IPS DF 19.7 (cell line): ENCODE measurements at places on chromosomes 1 and 21.

DNA sequence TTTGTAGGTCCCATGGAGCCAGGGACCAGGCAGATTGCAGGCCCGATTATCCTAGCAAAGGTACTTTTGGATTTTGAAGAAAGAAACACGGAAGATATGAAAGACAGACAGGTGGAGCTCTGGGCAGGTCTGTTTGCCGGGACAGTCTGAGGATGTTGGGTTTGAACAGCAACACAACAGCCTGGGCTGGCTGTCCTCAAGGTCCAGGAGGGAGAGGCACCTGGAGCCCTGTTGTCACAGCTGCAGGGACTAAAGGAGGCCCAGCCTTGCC lies 14.6 kb downstream of the H6PD start:
- no peak for DNase-seq

GRCh38 chr21:33289199-33289819 lies 23.1 kb downstream of the IL10RB start:
- no peak for DNase-seq

GRCh38 chr1:206882555-206882954 lies 14.7 kb upstream of the IL24 start:
- DNase-seq = no peak

GRCh38 chr1:27525296-27526272 lies 35.6 kb upstream of the WASF2 start:
- DNase-seq = no peak

GRCh38 chr1:110591956-110592355 lies 14.2 kb downstream of the KCNA2 start:
- DNase-seq = no peak

- DNase-seq = no peak
These were observed 30.6 kb upstream of the CSF1 start for GRCh38 chr1:109879881-109880525.

DNA sequence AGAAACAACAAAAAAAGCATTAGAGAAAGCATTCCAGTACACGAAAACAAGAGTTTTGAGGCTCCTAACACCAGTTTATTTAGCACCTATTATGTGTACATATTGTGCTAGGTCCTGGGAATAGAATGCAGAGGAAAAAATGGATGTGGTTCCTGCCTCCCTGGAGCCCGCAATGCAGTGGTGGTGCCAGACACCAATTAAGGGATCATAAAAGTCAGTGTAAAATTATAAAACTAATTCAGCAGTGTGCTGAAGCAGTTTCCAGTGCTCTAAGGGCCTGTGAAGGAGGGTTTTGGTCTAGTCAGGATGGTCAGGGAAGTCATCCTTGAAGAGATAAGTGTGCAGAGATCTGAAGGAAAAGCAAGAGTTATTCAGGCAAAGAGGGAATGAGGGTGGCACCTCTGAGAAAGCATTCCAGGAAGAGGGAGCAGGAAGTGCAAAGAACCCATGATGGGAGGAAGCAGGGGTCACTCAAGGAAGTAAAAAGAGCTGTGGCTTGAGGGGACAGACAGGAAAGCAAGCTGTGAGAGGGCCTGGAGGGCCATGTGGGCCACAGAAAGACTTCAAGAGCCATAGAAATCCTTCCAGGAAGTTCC lies 65.2 kb upstream of the IFNLR1 start:
- DNase-seq = no peak

DNA sequence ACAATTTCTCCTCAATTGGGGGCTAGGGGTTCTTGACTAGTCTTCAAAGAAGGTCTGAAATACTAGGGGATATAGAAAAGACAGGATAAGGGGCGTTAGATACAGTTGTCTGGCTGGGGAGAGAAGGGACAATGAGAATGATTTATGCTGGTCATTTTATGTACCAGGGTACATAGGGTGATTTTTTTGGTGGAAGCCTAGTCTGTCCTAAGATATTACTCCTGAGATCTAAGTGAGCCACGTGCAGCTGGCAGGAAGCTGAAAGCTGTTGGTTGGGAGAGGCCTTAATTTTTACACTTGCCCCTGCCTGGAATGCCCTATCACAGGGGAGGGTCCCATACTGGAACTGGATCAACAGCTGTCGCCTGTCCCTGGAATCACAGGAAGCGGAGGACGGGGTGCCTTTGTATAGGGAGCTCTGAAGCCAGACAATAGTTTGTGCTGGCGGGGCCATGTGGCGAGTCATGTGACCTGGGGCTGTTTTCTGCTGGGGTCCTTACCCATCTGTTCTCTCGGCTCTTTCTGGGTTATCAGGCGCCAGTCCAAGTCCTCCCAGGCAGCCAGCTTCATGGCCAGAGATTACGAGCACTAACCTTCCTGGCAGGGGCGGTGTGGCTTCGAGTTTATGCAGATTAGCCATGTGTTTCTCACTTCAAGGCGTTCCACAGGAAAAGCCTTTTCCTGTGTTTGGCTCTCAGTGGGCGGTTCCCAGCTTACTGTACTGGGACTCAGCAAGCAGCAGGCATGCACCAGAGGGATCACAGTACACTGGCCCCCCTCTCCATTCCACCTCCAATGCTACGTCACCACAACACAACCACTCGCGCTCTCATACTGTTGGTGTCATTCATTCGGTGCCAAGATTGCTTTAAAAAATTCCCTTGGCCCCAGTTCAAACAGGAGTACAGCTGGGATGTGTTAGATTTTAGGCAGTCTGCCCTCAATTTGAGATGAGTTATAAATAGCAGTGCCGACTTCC lies 27.5 kb downstream of the ARID1A start:
- peak; percentile 76 for DNase-seq

DNA sequence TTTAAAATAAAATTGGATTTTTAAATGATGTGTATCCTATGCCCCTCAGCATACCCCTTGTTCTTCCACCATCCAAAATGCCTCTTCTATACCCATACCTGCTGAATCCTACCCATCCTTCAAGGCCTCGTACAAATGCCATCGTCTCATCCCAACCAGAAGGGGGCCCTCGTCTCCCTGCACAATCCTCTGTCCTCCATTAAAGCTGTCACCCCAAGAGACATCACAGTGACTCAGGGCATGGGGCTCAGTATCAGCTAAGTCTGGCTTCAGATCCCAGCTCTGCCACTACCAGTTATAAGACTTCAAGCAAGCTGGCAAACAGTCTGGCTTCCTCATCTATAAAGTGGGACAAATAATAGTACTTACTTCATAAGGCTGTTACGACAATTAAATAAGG lies 23.8 kb downstream of the IGFN1 start:
- DNase-seq = peak; percentile 25

- no peak for DNase-seq
These were observed 305.4 kb downstream of the DISC1 start for GRCh38 chr1:231931846-231932454.

- no peak for DNase-seq
These were observed 93.2 kb downstream of the TNFSF18 start for GRCh38 chr1:172957491-172957890.

DNA sequence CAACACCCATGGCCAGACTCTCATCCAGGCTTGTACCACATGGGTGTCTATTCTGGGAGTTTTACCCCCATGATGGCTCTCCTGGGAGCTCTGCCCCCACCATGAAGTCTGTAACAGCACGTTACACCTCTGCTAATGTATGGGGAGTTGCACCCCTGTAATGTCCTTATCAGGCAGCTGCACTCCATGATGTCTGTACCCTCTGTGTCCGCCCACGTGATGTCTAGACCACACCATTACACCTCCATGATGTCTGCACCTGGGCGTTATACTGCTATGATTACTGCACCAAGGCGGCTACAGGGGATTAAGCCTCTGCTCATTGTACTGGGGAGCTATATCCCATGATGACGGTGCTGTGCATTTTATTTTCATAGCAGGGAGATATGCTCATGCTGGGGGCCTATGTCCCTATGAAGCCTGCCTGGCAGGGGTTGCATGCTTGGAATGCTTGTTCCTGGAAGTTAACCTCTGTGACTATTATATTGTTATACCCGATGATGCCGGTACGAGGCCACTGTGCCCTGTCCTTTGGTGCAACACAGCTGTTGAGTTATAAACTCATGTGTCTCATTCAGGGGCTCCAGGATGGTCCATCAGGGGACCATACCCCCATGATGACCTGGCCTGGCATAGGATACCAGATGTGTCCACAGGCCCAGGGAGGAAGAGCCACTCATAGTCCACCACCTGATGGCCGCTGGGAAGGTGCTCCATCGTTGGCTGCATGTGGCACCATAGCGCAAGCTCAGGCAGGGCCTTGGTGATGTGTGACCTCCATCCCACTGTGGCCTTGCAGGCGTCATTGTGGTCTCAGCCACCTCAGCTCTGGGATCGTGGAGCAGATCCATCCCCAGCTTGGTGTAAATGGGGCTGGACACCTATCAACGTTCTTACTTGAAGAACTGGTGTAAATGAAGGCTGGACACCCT lies 12.1 kb downstream of the PTPRF start:
- no peak for DNase-seq

DNA sequence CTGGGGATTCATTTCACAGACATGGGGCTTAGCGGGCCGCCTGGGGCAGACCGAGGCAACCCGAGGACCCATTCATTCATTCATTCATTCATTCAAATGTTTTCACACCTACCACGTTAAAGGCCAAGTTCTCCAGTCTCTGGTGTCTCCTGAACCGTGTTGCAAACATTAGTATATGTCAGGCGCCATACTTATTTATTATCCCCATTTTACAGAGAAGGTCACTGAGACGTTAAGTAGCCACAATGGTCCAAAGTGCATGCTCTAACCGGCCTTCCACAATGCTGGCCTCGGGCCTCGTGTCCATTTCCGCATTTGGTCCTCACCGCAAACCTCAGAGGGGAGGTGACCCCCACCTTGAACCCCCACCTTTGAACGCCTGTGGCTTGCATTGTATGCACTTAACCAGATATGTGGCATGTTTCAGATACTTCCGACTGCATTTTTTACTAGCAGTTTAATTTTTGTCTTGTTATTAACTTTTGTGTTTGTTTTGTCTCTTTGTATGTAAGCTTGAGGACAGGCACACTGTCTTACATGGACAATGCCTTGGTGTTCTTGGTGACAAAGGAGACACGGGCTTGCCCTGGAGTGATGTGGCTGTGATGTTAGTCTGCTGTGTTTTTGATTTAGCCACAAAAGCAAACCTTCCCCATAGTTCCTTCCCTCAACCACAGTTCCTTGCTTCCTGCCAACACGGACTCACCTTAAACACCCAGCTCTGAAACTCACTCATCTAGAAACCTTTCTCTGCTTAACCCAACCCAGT lies 1.2 kb upstream of the IFFO2 start:
- DNase-seq = no peak

DNA sequence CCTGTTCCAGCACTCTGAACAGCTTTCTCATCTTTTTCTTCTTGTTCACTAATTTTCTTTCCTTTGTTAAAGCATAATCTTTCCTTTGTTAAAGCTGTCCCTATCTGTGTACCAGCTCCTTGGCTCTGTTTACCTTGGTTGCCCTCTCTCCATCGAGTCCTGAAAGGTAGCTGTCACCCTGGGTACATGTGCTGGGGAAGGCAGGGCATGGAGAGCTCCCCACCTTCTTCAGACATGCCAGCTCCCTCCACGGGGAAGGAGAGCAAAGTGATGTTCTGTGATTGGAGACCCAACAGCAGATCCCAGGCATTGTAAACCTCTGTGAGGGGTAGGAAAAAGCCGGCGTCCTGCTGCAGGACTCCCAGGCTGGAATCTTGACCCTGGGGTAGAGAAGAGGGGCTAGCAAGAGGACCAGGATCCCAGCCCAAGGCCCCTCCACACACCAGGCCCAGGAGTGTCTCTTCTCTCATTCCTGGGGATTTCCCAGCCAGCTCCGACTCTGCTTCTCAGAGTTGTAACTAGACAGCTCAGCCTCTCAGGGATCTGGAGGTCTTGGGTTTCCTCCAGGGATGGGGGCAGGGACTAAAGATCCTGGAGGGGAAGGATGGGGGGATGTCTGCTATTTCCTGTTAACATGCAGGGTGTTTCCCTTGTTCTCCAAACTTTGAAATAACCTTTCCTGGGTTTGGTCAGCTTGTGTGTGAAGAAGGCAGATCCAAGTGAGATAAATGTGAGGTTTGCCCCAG lies 34.4 kb downstream of the TMCC2 start:
- no peak for DNase-seq

DNA sequence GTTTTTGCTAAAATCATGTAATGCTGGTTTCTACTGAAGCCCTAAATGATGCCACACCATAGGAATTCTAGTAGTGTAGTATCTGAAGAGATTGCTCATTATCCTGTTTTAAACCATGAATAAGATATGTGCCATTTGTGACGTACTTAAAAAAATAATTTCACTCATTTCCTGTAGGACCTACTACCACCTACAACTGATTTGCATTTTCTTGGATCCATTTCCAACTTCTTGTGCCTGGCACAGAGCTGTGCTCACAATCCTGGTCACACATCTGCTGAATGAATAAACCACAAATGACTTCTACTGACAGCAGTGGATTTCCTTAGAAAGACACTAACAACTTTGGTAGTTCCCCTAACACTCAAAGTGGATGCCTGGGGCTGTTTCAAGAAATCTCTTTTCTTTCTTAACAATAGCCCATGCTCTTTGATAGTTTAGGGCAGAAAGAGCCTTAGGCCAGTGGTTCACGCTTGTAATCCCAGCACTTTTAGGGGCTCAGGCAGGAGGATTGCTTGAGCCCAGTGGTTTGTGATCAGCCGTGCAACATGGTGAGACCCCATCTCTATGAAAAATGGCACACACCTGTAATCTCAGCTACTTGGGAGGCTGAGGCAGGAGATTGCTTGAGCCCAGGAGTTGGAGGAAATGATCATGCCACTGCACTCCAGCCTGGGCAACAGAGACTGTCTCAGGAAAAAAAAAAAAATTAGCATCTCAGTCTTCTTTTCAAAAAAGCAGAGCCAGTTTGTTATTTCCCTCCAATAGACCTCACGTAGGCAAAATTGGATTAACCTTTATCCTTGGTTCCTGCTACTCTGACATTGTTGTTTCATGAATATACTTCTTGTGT lies 13.0 kb upstream of the BATF3 start:
- no peak for DNase-seq

DNA sequence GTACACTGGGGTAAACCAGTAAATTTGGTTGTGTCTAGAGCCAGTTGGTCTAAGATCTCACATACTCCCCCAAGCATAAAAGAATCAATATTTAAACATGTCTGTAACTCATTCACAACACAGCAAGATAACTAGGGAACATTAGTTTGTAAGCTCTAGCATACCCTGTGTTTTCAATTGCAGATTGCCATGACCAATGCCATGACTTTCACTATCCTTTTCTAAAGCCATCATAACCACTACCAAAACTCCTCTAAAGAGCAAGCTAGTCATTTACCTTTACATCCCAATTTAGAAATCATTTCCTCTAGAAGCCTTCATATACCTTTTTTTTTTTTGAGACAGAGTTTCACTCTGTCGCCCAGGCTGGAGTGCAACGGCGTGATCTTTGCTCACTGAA lies 56.5 kb upstream of the PLA2G4A start:
- no peak for DNase-seq

DNA sequence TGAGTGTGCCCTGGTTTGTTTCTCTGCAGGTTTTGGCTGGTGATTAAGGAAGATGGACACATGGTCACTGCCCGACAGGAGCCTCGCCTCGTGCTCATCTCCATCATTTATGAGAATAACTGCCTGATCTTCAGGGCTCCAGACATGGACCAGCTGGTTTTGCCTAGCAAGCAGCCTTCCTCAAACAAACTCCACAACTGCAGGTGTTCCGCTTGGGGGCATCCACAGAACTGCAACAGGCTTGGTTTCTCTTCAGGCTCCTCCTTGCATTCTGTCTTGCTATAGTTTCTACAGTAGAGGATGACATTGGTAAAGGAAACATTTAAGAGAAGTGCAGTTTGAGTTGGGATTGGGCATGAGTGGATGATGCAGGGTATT lies 6.8 kb downstream of the MTARC2 start:
- DNase-seq = no peak

GRCh38 chr1:196896355-196896754 lies 8.5 kb downstream of the CFHR4 start:
- DNase-seq = no peak
